ENCODE measurements at places on chromosomes 16 and 17.
A peak's percentile ranks its signal among the peaks of the same experiment; 100 is the strongest.

DNA sequence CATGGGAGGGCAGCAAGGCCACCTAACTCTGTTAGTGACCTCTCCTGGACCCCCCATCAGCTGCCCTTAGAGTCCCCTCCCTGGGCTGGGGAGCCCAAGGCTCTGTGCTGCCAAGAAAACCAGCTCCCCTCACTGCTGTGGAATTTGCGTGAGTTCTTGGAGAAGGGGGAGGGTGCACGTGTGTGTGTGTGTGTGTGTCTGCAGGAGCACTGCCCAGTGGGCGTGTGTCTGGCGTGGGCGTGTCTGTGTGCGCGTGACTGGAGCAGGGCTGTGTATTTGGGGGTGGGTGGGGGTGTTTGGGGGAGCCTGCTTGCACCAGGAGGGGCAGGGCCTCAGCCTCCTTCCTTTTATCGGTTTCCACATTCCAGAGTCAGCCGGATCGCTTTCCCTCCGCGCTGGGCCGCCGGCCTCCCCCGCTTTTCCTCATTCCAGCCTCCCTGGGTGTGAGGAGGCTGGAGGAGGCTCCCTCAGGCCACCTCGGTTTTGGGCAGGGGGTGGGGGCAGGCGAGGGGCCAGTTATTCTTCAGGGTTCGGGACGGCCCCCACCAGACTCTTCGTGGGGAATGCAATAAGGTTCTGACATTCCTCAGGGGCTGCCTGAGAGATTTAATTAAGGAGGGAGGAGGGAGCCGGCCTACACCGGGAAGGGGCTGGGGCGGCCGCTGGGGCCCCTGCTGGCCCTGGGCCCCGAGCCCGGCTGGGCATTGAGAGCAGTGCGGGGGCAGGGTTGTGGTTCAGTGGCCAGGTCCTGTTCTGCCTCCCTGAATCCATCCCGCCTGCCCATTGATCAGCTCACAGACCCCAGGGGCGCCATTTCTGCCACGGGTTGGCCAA lies 2.5 kb downstream of the VASN start:
- no peak for DNase-seq

DNA sequence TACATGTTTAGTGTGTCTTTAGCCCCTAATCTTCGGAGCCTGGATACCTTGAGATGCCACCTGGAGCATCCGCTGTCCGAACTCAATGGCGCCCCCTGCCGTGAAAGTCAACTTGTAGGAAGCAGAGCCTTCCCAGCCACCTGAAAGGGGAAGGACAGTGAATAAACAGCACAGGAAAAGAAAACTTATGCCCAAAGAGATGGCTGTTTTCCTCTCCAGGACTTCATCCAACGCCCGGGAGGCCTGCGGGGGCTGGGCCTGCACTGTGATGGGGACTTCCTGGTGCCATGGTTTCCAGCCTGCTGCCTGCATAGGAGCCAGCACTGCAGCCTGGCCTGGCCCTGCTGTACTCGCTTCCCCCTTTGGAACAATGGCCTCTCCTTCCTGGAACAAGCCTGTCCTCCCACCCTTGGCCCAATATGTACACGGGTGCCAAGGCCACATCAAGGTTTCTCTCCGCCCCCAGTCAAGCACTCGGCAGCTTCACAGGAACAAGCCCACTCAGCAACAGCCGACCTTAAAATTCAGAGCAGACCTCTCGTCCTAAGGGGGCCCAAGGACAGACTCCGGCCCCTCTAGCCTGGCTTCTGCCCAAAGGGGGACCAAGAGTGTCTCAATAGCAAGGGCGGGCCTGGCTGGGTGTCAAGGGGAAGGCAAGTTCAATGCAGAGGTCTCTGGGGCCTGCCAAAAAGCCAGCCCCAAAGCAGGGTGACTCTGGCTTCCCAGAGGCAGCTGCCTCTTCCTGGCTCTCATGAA lies 4.5 kb upstream of the UNC13D start:
- DNase-seq: peak; percentile 87

GRCh38 chr17:31413874-31414549 lies 22.5 kb downstream of the RAB11FIP4 start:
- no peak for DNase-seq

GRCh38 chr17:81067391-81067811 lies 32.5 kb downstream of the BAIAP2 start:
- DNase-seq: no peak

DNA sequence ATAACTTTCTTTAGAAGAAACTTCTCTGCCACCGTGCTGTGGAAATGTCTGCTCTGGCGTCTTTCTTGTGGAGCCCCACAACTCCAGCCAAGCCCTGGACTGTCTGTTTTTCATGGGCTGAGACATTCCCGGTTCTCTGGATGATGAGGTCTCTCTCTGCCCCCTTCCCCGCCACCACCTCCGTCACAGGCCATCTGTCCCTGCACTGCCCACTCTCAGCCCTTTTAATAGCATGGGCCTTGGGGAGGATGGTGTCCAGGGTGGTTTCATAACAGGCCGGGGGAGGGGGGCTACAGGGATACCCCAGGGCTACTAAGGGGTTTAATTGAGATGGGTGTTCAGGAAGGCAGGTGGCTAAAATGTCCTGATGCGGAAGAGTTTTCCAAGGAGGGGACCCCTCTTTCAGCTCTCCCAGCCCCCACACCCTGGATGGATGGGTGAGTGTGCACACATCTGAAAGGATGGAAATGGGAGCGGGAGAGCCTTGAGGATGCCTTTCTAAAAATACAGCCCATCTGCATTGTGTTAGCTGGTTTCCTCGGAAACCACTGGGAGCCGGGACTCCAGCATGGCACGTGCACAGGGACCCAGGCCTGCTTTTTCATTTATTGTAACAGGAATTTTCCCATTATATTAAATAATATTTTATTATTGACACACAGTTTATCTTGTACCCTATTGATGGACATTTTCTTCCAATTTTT lies 14.6 kb upstream of the NDRG4 start:
- no peak for DNase-seq

DNA sequence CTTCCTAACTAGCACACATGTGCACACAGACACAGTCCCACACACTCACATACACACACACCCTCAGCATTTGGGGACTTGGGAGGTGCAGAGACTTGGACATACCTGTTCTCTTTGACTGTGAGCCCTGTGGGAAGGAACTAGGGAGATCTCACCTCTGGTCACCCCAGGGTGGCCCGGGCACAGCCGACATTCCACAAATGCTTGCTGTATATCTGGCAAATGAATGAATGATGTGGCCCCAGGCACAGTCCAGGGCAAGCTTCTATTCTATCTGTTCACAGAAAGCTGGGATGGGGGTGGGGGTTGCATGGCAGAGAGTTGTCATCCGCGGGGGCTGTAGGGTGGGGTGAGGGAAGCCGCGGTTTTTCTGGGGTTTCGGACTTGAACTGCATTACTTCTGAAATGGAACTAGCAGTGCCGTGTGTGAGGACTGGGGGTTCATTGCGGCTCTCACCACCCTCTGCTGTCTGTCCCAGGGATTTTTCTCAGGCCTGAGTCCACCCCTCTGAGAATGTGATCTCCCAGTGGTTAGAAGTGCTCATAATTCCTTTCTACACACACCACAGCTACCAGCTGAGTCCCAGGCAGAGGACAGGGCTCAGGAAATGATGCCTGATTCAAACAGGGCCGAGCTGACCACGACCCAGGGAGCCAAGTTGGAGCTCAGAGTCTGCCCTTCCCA lies 3.3 kb upstream of the RIPOR1 start:
- DNase-seq: no peak

DNA sequence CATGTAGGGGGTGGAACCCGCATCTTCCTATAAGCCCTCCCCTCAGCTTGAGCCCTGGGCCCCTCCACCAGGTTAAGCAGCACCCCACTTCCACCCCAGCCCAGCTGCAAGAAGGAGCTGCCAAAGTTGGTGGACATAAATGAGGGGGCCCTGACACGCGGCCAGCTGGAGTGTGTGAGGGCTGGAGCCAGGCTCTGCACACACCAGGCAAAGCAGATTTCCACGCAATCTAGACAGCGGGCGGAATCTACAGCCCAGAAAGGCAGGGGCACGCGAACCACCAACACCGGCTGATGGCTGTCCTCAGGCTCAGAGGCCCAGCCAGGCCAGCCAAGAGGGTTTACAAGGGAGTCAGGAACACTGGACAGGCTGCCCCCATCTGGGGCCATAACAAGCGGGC lies 171.2 kb downstream of the ZNF423 start:
- DNase-seq: no peak

GRCh38 chr16:56700195-56700594 lies 17.9 kb downstream of the MT1X start:
- no peak for DNase-seq

GRCh38 chr16:49524216-49524946 lies 150.8 kb downstream of the C16orf78 start:
- no peak for DNase-seq

DNA sequence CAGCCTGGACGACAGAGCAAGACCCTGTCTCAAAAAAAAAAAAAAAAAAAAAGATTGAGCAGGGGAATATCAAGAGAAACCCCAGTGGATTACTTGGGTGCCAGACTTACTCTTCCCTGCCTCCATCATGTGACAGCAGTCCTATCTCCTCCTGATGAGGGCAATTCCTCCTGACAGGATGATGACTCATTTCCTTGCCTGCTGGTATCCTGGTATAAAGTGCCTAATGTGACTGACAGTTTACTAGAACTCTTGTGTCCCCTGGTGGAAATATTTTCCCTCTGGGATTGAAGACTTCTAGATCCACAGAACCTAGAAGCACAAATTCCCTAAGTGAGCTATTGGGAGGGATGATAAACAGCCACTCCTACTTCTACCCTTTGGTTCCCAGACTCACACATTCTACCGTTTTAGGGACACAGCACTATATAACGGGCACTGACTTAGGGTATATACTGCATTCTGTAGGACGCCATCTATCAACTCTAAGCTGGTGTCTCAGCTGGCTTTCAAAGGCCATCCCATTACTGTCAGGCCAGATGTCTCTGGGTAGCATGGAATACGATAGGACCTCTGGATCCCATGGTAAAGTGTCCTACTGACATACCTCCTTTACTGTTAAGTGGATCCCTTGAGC lies 114.6 kb upstream of the MED13 start:
- DNase-seq: no peak

- no peak for DNase-seq
These were observed 154.8 kb upstream of the FOXF1 start for GRCh38 chr16:86355531-86355930.

- no peak for DNase-seq
These were observed 46.1 kb upstream of the NLRP1 start for GRCh38 chr17:5630434-5630833.

Measured in stimulated activated CD4-positive, alpha-beta T cell treated with anti-CD3 and anti-CD28 coated beads, Interleukin-4, amount 100 ng/mL, for 24 hours (primary cell).